ENCODE measurements at places on chromosomes 13 and 19.

- no peak for DNase-seq
Measured at GRCh38 chr13:21095311-21095710, 33.9 kb upstream of the LATS2 start.

DNA sequence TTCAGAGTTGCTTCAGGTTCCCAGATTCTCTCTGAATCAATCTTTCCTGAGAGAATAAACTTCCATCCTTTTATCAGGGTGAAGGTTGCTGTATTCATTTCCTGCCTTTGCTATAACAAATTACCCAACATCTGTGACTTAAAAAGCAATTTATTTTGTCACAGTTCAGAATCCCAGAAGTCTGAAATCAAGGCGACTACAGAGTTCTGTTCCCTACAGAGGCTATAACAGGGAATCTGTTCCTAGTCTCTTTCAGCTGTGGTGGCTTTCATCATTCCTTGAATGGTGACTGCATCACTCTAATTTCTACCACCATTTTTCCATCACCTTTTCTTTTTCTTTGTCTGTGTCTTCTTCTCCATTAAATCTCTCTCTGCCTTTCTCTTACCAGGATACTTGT, 459.3 kb upstream of the PRR20A start:
- DNase-seq: no peak

DNA sequence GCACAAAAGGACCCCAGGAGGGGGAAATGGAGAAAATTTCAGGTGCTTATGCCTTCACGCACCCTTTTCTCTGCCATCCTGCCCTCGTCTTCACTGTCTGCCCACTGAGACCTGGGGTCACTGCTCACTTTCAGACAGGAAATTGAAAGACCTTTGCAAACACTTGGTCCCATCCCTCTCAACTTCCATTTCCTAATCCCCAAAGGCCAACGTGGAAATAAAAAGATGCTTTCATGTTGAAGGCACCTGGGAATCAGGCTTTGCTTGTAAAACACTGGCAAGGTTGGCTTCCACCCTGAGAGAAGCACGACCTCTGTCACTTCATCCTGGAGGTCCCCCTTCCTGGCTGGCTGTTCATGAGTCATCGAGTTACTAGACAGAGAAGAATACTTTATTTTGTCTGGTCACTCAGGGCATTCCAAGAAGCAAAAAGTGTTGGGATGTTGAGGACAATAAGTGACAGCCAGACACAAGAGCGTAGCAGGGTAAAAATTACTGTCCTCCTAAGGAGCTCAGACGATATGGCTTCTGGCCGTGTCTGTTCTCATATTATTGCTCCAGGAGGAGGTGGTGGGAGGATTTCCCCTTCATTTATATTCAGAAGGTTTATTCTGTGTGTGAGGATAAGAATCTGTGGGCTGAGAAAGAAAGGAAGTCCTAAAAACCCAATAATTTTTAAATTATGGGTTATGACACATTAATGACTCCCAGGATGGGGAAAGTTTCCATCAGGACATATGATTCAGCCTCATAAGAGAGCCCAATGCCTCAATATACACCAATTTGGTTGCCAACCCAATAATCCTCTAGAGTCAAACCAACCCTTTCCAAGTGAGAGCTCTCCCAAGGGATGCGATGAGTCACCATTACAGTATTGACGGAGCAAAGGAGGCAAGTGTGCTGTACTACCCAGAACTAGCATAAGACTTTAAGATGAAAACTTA, 409.0 kb downstream of the COG6 start:
- DNase-seq: no peak

GRCh38 chr19:1938071-1938470, 2.9 kb upstream of the CSNK1G2 start:
- no peak for DNase-seq

- DNase-seq: no peak
Measured at GRCh38 chr13:58004751-58005150, 373.2 kb downstream of the PCDH17 start.

DNA sequence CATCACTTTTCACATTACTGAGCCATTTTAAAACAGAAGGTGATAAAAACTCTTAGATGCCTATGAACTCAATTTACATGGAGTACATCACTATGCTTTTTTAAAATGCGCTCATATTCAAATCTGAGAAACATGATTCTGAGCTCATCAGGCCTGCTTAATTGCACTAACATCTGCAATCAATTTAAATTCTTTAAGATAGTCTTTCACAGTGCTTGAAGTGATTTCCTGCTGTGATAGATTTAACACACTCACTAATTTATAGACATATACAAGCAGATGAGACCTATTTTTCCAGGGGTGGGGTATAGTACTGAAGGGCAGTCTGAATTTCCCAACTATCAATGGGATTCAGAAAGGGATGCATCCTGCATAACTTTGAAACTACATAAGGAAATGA, 82.9 kb downstream of the DIAPH3 start:
- DNase-seq: no peak

DNA sequence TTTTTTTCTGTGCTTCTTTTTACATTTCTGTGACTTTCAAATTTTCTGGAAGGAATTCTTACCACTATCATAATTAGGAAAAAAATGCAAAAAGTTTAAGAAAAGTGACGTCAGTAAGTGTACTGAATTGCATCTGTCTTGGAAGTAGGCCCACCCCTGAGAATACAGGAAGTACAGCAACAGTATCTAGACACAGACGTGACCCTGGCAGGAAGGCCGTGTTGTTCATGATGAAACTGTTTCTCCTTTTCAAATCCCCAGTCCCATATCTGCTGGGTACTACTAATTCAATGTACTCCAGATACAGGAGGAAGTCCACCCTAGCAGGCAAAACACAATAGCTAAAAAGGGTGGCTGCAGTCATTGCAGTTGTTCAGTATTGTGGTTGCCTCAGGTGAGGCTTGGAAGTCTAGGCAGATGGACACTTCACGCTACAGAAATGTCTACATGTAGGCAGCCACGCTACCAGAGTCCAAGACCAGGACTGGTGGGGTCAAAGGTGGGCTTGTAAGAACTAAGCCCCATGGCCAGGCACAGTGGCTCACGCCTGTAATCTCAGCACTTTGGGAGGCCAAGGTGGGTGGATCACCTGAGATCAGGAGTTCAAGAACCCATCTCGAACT, 49.6 kb upstream of the MED4 start:
- DNase-seq: no peak

DNA sequence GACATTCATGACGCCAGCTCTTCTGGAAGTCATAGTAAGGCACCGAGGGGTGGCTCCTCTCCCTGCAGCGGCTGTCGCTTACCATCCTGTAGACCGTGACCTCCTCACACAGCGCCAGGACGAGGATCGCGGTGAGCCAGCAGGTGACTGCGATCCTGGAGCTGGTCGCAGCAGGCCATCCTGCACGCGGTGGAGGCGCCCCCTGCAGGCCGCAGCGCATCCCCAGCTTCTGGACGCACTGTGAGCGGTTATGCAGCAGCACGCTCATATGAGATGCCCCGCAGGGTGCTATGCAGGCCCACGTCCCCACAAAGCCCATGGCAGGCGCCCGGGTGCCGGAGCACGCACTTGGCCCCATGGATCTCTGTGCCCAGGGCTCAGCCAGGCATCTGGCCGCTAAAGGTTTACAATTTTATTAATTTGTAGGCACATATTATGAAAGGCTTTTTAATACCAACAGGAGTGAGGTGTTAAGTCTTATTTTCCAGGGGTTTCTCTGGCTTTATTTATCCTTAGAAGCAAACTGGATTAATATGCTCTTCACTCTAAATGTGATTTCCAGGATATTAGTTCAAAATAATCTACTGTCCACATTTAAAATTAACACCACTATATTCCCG, 35.6 kb upstream of the PSPC1 start:
- no peak for DNase-seq

DNA sequence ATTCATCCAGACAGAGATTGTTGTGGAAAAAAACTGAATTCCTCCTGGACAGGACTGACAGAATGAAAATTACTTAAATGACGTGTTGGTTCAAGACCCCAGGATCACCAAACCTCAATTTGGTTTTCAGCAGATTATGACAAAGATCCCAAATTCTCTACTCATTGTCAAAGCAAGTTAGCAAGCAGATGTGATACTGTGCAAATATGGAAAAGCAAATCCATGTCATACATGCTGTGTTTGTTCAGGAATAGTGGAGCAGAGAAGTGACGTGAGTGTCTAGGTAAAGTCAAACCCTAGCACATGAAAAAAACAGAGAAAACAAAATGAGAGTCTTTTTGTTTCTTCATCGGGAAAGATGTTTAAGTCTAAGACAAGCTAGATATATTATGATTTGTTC, 169.2 kb upstream of the NBEA start:
- DNase-seq: peak; percentile 1

GRCh38 chr19:5403968-5404640, 51.1 kb upstream of the ZNRF4 start:
- DNase-seq: no peak

- no peak for DNase-seq
Measured at GRCh38 chr19:31418055-31418454, 68.8 kb upstream of the TSHZ3 start.

Measured in NCI-H774 (cell line).